ENCODE measurements at places on chromosomes 2 and 18.

DNA sequence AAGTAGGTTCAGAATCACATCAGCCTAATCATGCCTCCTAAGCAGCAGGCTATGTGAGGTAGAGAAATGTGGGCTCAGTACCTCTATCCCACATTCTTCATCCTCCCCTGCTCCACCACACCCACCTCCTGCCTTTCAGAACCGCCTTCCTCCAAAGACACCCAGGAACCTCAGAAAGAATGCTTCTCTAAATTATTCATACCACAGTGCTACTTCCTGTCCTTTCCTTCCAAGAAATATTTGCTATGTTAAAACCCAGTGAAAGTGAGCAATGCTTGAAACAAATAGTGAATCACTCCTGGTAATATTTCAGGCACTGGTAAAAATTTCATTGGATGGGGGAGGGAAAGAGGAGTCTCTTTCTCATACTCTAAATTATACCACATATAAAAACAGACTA is 24.0 kb upstream of the CREB1 start:
- DNase-seq = no peak

DNA sequence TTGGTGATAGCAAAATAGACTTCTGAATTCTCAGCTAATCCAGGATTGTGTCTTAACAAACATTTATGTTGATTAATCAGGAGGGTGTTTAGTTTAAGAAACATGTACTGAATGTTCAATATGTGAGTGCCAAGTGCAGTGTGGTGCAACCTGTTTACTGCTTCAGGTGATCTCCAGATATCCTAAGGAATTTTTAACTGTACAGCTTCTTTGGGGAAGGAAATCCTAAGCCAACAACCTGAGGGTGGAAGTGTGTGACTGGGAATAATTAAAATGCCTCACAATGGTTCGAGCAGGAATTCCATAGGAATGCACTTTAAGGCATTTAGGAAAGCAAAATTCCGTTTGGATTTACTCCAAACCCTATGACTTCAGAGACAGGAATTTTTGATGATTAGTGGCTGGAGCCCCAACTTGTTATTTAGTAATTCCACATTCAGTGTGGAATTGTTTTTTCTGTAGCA is 16.4 kb downstream of the CRIM1 start:
- no peak for DNase-seq

DNA sequence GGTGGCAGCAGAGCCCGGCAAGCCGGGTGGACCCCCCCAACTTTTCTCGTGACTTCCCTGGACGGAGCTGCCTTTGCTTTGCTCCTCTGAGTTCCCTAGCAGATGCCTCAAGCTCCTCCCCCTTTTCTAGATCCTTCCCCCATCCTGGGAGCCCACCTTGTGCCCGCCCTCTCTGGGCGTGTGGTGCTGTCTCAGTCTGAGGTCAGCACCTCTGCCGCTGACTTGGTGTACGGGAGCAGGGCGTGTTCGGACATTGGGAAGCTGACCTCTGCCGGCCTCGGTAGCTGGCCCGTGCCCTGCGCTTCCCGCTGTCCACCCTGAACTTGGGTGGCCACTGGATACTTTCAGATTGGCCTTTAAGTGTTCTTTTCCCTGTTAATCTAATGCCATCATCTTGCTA is 19.6 kb upstream of the ESPNL start:
- no peak for DNase-seq

- no peak for DNase-seq
Measured at GRCh38 chr18:58225101-58225500, 181.1 kb downstream of the NEDD4L start.

DNA sequence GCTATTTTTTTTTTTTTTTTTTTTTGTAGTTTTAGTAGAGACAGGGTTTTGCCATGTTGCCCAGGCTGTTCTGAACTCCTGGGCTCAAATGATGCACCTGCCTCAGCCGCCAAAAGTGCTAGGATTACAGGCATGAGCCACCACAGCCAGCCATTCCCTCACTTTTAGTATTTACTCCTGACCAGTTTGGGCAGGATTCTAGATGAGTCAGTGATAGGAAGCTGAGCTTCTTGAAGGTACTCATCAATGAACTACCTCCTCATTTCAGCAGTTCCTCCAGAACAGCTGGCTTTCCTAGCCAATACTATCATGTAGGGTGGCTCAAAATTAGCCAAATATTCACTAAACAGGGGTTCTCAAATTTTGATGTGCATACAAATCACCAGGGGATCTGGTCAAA is 57.2 kb downstream of the CYBRD1 start:
- no peak for DNase-seq

- no peak for DNase-seq
Measured at GRCh38 chr2:230358305-230358704, 31.3 kb downstream of the SP140L start.

- no peak for DNase-seq
Measured at GRCh38 chr2:28547906-28548600, 52.2 kb downstream of the PLB1 start.

- DNase-seq = no peak
Measured at GRCh38 chr18:3720818-3721545, 271.0 kb downstream of the TGIF1 start.

DNA sequence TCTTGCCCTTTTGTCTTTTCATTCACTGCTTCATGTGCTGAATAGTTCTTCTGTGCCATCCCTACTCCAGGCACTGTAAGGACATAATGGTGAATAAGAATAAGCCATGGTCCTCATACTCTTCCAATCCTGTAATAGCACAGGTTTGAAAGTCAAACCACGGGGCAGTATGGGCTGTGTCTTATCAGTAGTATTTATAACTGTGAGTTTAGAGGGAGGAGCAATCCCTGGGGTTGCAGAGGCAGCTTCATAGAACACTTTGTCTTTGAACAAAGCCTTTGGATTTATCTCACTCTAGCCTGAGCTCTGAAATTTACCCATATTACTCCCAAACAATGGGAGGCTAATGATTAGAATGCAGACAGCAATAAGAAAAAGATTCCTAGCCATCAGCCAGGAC is 30.2 kb upstream of the ALK start:
- no peak for DNase-seq

DNA sequence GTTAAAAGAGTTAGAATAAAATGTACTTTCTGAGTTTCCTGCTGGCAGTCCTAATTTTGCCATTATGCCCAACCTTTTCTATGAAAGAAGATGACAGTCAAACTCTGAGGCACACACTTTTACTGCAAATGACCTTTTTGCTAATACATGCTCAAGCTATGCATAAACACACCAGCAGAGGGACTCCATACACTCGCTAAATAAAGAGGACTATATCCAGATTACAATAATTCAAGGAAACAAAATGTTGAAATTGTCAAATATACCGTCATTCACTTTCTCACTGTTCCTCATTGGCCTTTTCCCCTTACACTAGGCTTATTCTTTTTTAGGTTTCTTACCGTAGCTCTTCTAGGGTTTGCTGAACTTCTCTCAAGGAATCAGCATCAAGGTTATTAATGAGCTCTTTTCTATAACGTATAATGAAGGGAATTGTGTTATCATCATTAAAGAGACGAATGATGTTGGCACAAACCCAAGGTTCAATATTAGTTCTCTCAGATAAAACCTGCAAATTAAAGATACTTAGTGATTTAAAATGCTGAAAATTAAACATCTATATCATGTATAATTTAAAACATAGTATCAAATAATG is 25.7 kb downstream of the SRBD1 start:
- DNase-seq = no peak

DNA sequence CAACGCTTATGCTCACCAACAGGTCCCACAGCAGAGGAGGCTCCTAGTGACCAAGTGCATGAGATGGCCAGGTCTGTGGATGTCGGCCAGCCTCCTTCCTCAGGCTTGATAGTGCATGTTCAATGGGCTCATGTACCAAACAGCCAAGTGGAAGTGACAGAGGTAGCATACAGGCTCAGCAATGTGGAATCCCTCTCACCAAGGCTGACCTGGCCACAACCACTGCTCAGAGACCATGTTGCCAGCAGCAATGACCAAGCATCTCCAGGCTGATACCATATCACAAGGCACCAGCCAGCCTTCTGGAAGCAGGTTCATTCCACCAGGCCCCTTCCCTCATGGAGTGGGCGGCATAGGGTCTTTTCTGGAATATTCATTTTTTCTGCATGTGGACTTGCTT is 61.5 kb downstream of the REEP1 start:
- no peak for DNase-seq

- no peak for DNase-seq
Measured at GRCh38 chr2:26453421-26454329, 24.2 kb downstream of the OTOF start.

- no peak for DNase-seq
Measured at GRCh38 chr2:206378835-206379234, 64.5 kb upstream of the ADAM23 start.

DNA sequence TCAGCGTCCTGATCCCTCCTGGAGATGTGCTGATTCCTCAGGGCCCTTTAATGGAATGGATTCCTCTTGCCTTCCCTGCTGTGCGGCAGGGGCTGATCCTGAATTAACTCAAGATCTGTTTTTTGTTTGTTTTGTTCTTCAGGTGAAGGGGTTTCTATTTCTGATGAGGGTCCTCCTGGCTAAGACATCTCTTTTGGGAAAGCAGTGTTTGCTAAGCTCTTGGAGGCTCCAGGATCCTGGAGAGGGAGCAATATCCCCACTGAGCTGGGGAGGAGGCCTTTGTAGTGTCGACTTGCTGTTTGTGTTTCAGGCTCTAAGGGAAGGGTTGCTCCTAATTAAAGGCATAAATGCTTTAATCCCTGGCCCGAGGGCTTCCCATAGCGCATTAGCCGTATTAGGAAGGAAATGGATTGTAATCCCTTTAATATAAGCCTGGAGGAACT is 65.3 kb upstream of the FOXI3 start:
- no peak for DNase-seq

DNA sequence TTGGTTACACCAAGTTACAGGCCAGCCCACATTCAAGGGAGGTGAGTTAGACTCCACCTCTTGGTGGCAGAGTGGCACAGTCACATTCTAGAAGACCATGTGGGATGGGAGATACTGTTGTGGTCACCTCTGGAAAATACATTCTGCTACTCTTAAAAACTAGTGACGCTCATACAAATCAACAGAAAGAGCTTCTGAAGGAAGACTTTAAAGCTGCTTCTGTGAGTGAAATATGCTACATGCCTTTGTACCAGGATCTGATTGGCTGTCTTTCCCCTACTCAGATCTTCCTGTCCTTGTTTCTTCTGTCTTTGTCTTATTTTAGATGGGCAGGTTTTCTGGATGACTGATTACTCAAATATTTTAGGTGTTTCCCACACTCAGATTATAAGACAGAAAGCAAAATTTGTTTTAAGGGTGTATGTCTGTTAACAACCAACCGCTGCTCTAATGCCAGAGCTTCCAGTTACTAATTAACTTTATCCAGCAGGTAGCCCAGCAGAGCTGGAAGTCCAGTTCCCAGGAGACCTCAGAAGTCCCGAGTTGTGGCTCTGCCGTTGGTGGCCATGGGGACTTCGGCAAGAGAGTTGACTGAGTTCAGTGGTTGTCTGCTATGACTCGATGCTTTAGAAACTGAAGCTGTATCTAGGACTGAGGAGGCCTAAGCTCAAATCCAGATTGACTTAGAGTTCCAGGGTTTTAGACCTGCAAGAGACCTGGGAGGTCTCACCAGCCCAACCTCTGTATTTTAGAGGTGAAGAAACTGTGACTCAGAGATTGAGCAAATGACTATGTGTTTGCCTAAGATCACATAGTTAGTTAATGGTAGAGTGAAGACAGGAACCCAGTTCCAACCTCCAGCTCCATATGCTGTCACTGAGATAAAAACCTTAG is 7.4 kb downstream of the IL1R2 start:
- no peak for DNase-seq

- no peak for DNase-seq
Measured at GRCh38 chr2:112529757-112530156, 12.5 kb upstream of the POLR1B start.

- DNase-seq = no peak
Measured at GRCh38 chr2:124145982-124146381, 120.9 kb downstream of the CNTNAP5 start.

DNA sequence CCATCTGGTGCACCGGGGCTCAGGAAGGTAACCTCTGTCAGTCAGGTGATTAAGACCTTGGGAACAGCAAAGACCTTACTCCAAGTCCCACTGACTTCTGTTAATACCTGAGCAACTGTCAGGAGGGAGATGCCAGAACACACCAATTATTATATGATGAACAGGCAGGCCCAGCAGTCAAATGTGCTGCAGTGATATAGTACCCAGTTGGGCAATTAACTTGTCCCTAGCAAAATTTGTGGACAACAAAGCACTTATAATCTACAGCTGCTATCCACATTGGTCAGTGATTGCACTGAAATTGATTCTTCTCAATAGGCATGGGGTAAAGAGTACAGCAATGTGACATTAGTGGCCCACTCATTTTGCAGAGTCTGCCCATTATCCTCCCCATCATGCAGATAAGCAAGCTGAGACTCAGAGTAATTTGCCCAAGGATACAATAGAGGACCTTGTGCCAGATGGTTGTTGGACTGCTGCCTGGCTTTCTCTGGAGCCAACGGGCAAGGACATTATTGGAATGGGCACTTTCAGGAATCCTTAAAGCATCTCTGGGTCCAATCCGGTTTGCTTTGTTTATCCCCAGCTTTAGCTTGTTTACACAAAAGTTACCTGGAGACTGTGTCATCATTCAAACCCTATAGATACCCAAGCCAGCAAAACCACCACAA is 147.6 kb downstream of the CCBE1 start:
- no peak for DNase-seq

DNA sequence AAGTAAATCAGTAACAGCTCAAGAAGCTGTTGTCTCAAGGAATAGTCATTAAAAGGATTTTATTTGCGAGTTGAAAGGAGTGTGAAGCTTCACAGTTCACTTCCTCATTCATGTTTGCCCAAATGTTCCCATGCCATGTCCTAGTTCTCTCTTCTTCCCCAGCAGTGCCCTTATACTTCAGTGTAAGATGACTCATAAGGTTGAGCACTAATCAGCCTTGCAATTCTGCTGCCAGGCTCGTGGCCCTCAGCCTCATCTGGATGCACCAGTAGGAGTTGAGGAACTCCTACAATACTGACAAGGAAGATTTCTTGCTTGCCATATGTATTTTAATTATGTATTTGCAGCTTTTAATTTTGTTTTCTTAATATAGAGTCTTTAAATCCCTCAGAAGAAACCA is 1980.4 kb downstream of the SUCLG1 start:
- no peak for DNase-seq

DNA sequence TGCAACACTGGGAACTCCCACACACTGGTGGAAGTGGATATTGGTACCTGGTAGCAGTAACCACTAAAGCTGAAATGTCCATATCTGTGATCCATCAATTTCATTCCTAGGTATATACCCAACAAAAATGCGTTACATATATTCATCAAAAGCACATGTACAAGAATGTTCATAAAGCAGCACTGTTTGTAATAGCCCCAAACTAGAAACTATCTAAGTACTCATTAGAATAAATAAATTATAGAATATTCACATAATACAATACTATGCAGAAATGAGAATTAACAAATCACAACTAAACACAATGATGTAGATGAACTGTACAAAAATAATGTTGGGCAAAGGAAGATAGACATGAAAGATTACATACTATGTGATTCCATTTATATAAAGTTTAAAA is 11.1 kb upstream of the TLK1 start:
- DNase-seq = no peak
